ENCODE measurements at places on chromosomes 7 and 10. TPM values are rescaled to one million over a fixed set of nuclear protein-coding genes. Genes with fewer than 3 reads are reported as not detected.

DNA sequence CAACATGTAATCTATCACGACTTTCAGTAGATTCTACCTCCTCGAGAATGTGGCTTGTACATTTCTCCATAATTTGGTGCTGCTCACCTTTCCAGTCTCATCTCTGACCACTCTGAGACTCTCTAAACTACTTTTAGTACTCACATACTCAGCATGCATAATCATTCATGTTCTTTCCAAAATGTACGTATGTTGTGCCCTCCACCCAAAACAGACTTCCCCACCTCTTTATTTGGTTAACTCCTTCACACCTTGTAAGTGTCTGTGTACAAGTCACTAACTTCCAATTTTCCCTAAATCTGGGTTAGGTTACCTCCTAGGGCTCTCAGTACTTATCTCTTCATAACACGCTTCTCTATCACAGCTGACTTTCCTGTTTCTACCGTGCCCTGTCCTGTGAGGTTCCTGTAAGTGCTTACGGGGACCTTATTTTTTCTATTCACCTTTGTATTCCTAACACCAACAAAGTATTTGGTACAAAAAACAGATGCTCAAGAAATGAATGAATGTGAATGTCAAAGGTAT, 186.2 kb upstream of the MKLN1 start:
- no peak for DNase-seq

GRCh38 chr10:127853868-127854768, 38.6 kb downstream of the CLRN3 start:
- DNase-seq: peak; percentile 65

- no peak for DNase-seq
Measured at GRCh38 chr10:120981601-120982391, 130.6 kb downstream of the WDR11 start.

GRCh38 chr10:116469437-116469836, 41.8 kb downstream of the PNLIPRP3 start:
- no peak for DNase-seq

DNA sequence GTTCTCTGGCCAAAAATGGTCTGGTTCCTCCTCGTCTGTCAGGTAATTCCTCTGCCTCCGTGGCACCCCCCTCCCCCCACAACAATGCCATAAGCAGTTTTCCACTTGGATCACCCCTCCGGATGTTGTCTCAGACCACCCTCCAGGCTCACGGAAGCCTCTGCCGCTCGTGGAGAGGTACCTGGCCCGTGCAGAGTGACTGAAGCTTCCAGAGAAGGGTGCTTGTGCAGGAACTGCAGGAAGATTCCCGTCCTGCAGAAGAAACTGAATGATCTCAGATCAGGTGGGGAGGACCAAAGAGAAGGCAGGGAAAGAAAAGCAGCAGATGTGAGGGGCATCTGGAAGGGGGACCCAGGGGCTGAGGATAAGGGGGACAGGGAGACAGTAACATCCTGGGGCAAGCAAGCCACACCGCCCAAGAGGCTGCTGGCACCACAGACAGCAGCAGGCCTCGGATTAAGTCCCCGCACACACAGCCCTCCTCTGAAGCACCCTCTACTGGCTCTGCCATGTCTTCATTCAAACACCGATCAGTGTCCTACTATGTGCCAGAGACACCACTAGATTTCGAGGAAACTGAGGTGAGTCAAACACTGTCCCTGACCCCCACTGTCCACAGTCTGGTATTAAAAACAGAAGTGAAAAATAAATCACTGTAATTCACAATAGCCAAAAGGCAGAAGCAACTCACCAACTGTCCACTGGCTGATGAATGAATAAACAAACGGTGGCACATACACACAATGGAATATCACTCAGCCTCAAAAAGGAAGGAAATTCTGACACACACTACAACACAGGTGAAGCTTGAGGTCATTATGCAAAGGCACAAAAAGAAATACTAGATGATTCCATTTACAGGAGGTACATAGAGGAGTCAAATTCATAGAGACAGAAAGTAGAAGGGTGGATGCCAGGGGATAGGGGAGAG, 26.4 kb downstream of the KIAA1549 start:
- DNase-seq: no peak

PRLHR gene
- total RNA-seq: not detected

SPDYE9 gene
- not detected for total RNA-seq

Measured in fibroblast of lung (primary cell).